ENCODE measurements at places on chromosomes 3 and 15.

GRCh38 chr3:126921085-126921824, 61.7 kb upstream of the PLXNA1 start:
- peak; percentile 28 for DNase-seq

- DNase-seq, result no peak
These were observed 11.7 kb upstream of the PRR23B start for GRCh38 chr3:139032326-139033002.

- DNase-seq, result peak; percentile 28
These were observed 3.1 kb downstream of the MYLK start for GRCh38 chr3:123880998-123881561.

- DNase-seq, result no peak
These were observed 27.2 kb downstream of the EPHB3 start for GRCh38 chr3:184588776-184589175.

GRCh38 chr15:91055548-91056331, 33.3 kb upstream of the VPS33B start:
- peak; percentile 77 for DNase-seq

DNA sequence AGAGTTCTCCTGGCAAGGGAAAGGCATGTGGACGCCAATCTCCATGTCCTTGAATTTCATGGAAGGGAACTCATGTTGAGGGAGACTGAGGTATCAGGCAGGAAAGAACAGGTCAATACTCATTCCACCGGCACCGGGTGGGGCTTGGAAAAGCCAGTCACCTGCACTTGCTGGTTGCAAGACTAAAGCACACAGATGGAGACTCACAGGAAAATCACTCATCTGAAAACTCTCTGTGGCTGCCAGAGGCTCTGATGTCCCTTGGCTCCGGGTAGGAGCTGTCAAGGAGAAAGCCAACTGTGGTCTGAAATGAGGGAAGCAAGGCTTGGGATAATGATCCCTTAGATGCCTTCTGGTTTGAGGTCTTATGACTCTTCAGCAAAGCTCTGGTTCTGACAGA, 8.7 kb upstream of the CGNL1 start:
- no peak for DNase-seq

DNA sequence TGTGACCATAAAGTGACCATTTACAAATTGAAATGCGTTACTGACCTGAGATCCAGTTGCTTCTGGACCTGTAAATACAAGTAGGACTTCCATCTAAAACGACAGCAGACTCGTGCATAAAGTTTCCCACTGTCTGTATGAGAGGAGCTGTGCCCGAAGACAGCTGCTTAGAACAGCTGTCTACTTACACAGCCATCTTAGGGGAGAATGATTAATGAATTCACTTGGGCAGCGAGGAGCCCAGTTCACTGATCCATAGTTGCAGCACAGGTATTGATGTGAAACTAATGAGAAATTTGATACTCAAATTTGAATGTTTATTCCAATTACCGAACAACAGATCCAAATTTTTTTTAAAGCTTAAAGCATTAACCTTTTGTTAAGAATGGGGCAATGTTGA, 748.1 kb downstream of the NR2F2 start:
- DNase-seq, result no peak
